ENCODE measurements at places on chromosomes 11 and 22.

DNA sequence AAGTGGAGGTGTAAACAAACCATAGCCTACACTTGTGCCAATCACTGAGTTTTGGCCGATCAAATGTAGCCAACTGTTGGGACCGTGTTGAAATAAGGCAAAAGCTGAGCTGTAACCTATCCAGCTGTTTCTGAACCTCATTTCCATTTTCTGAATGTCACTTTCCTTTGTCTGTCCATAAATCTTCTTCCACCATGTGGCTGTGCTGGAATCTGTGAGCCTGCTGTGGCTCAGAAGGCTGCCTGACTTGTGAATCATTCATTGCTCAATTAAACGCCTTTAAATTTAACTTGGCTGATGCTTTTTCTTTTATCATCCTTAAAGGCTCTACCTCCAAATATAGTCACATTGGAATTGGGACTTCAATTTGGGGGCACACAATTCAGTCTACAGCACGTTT is 203.1 kb upstream of the MPPED2 start:
- no peak for DNase-seq

DNA sequence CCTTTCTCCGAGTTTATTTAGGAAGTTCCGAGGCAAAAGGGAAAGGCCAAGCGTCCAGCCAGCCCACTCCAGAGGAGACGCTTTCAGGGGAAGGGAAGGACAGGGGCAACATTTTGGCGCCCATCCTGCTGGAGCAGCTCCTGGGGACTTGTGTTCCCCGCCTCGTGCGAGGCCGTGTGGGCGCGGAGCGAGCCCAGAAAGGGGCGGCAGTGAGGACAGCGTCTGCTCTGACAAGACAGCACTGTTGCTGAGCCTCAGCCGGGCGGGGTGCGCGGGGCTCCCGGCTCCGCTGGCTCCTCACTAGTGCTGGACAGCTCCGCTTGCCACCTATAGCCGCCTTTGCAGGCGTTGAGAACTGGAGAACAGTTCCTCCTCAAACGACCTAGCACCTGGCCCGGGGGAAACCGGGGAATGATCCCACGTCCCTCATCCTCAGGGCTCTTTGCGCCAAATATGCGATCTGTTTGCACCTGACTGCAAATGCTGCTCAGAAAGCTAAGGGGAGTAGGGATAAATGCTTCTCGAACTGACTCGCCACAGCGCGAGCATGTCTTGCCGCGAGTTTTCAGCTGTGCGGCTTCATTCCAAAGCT is 722 bp upstream of the GUCY1A2 start:
- DNase-seq: peak; percentile 65

- DNase-seq: no peak
Observed at GRCh38 chr11:109486129-109486528, 64.1 kb downstream of the C11orf87 start.

DNA sequence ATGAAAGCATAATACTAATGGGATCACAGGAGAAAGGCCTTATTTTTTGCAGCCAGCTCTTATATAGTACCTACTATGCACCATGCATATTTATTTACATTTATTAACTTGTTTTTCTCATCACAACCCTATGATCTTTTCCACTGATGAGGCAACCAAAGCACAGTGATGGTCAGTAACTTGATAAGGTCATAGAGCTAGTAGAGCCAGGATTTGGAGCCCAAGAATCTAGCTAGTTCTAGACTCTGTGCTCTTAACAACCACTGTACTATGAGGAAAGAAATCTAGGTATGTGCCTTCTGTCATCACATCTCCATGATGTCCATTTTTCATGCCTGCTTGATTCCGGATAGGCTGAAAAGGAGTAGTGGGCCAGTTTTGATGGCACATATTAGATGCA is 24.0 kb upstream of the ABTB2 start:
- no peak for DNase-seq

DNA sequence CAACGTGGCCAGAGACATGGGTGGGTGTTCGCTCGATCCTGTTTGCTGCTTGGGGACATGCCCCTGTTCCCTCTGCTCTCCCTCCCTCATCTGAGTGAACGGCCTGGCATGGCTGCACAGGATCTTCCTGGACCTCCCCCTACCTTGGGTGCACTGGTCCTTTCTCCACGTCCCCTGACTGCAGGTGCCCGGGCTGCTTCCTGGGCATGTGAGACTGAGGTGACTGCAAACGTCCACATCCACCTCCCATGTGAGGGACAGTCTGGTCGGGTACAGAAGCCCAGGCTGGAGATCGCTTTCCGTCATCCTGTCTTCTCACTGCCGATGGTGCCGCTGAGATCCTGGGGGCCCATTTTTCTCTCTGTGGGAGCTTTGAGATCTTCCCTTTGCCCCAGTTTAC is 11.8 kb downstream of the SULT4A1 start:
- no peak for DNase-seq

DNA sequence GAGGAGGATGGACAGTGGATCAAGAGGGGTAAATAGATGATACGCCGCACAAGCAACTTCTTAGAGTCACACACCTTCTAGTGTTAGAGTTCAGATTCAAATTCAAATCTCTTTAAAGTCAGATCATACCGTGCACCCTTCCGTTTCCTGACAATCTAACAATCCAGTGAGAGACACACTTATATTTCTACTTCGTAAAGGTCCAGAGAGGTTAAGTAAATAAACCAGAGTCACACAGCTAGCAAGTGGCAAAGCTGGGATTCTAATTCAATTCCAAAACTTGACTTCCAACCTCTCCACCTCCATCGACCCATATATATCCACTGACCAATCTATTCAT is 34.0 kb downstream of the MIAT start:
- no peak for DNase-seq

DNA sequence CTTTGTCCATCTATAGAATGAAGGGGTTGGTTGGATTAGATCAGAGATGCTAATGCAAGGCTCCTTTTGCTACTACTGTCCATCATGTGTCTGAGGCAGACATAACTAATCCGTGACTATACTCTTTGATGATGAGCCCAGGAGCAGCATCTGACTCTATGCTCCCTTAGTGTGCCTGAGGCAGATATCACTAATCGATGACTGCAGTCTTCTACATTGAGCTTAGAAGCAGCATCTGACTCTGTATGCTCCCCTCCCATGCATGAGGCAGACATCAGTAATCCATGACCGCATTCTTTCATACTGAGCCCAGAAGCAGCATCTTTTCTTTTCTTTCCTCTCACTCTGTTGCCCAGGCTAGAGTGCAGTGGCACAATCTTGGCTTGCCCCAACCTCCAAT is 4.2 kb downstream of the TCN2 start:
- DNase-seq: no peak

- DNase-seq: peak; percentile 68
Observed at GRCh38 chr11:77590194-77590782, 535 bp downstream of the AQP11 start.
